Stimulated activated CD8-positive, alpha-beta memory T cell treated with anti-CD3 and anti-CD28 coated beads, Interleukin-2, amount 100 ng/mL, for 1 hour (primary cell): ENCODE measurements at places on chromosomes 3 and 15.

DNA sequence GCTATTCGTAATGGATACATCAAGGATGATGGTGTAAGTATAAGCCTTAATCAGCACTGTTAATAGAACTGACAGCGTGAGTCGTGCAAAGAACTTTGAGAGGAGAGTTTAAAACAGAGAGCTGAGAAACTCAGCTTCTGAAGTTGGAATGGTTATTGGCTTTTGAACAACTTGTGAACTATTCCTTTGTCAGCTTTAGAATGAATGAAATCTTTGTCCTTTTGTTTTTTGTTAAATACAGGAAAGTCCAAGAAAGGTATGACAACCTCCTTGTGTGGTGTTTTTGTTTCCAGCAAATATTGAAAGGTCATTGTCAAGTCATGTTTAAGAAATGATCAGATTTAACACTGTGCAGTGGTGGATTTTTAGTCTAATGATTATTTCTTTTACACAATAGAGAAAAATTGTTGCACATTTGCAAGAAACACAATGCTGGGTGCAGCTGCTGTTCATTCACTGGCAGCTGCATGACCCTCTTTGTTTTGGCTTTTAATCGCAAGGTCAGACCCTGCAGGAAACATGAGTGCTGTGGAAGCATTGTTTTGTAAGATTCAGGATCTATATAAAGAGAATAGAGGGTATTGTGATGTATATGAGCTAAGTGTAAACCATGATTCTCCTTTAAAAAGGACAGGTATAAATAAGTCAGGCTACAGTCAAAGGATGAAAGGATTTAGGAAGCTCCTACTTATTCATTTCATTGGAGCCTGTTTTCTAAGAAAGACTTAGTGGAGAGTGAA lies 21.7 kb upstream of the ABHD10 start:
- no peak for DNase-seq

GRCh38 chr15:90114451-90114901 lies 12.2 kb upstream of the IDH2 start:
- DNase-seq = no peak

DNA sequence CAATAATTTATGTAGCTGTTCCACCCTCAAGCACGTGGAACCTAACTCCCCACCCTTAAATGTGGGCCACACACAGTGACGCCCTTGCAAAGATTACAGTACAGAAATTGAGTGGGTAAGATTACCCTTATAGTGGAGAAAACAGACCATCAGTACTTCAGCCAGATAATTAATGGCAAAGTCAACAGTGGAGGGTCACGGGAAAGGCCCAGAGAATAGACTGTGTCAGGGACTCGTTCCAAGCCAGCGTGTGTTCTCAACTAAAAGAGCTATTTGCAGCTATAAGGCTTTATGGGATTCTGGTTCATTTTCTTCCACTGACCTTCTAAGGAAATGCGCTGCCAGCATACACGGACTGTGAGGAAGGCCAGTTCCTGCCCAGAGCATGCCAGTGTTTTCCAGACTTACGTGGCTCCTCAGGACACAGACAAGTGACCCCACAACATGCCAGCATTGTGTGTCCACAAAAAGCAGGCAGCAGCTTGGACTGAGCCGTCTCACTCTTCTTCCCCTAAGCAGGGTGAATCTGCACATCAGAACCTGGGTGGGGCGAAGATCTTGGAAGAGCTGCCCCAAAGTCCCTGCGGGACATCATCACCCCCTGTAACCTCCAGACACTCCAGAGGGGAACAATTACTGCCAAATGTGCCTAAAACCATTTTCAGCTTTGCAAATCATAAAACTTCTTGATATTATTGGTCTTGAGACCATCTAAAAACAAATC lies 428.5 kb downstream of the OCA2 start:
- no peak for DNase-seq

DNA sequence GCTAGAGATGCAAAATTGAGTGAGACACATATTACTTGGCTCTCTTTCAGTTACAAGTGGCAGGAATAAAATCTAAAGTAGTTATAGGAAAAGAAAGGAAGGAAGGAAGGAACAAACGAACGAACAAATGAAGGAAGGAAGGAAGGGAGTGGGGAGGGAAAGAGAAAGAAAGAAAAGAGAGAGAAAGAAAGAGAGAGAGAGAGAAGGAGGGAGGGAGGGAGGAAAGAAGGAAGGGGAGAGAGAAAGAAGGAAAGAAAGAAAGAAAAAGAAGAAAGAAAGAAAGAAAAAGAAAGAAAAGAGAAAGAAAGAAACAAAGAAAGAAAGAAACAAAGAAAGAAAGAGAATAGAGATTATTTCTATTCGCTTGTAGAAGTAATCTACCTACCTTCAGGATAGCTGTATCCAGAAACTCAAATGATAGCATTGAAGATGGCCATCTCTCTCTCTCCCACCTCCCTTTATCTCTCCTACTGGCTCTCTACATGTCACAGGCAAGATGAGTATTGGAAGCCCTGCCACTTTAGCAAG lies 229.7 kb upstream of the TLE3 start:
- no peak for DNase-seq

- DNase-seq = no peak
These were observed at the start of gene PSTPIP1 for GRCh38 chr15:76994971-76995945. PSTPIP1 (plus strand) TSS chr15:76995126; CDS start chr15:76995574, 448 bp downstream.

GRCh38 chr3:132283916-132284405 lies 33.2 kb upstream of the ACP3 start:
- DNase-seq = no peak
